ENCODE measurements at places on chromosomes 6 and 20.

DNA sequence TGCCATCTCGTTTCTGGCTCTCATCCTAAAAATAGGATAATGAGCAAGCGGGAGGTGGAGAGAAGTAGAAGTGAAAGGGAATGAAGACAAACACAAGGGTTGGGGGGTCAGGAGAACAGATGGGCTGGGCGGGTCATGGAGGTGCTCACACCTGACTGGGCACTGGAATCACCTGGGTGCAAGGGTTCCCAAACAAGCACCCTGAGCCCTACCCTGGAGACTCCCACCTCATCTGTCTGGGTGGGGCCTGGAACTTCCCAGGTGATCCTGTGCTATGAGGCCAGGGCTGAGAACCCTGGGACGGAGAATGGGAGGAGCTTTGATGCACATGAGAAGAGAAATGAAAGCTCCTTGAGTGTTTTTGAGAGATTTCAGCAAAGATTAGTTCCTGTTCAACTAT lies 223.6 kb downstream of the ANKRD60 start:
- no peak for DNase-seq

- DNase-seq: no peak
Observed at GRCh38 chr20:63456429-63457284, 15.8 kb downstream of the KCNQ2 start.

DNA sequence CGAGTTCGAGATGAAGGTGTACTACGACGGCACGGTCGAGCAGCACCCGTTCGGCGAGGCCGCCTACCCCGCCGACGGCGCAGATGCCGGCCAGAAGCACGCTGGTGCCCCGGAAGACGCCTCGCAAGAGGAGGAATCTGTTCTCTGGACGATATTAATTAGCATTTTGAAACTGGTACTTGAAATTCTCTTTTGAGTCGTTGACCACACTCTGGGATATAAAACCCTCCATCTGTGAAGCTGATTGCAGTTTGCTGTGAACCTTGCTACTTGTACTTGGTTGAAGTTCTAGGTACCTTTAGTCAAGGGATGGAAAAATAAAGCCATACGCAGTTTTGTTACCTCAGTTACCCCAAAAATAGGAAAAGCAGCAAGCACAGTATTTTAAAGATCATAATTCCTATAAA lies 917 bp downstream of the C6orf120 start:
- DNase-seq: no peak

DNA sequence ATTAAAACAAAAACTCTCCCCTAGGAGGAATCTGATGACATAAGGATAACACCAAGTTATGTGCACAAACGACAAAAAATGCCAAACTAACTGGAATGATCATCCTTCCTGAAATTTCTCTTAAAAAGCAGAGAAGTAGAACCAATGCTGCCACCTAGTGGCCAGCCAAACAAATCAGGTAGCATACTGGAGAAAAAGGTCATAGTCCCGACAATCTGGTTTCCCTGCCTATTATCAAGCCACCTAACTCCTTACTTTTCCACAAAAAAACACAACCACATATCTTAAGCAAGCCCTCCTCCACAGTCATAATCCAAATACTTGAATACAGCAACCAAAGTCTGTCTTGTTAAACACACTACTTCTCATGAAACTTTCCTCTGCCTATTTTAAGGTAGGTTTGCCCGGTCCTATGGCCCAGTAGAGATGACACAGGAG lies 5.3 kb downstream of the OARD1 start:
- DNase-seq: peak; percentile 87

DNA sequence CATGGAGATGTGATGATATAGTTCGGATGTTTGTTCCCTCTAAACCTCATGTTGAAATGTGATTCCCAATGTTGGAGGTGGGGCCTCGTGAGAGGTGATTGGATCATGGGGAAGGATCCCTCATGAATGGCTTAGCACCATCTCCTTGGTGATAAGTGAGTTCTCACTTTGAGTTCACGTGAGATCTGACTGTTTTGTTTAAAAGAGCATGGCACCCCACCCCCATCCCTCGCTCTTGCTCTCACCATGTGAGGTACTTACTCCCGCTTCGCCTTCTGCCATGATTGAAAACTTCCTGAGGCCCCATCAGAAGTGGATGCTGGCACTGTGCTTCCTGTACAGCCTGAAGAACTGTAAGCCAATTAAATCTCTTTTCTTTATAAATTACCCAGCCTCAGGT lies 10.9 kb downstream of the SLC32A1 start:
- no peak for DNase-seq

DNA sequence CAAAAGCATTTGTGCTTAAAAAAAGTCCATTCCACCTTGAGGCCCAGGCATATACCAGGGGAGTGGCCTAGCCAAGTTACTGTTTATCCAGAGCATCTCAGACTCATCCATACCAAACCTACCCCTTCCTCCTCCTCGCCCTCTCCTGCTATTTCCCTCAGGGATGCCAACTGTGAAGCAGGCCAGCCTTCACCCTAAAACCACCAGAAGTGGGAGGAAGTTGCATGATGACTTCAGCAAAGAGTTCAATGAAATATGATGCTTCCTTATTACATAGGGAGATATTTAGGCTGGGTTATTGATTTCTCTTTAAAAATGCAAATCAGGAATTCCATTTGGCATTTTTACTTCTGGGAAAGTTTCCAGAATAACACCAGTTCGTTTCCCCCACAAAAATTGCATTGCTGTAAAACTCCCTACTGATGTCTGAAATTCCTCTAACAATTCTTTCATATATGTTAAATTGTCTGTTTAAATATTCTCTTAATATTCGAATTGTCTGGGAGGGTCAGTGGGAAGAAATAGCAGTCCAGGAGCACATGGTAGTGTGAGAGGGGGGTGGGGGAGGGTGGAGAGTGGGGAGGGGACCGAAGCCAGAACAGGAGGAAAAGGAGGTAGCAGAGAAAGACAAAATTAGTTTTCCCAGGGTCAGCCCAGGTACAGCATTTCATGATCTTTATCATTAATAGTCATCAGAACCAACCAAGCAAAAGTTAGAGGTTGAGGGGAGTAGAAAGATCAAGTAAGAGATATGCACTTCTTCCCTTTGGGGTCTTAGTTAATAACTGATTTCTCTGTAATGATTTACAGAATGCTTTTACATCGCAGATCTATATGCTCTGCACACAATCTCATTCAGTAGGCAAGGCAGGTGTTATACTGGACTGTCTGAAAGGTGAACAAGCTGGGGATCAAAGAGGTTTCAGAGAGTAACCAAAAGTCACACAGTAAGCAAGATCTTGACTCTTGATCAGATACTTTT lies 1.7 kb upstream of the TCP11 start:
- peak; percentile 52 for DNase-seq

DNA sequence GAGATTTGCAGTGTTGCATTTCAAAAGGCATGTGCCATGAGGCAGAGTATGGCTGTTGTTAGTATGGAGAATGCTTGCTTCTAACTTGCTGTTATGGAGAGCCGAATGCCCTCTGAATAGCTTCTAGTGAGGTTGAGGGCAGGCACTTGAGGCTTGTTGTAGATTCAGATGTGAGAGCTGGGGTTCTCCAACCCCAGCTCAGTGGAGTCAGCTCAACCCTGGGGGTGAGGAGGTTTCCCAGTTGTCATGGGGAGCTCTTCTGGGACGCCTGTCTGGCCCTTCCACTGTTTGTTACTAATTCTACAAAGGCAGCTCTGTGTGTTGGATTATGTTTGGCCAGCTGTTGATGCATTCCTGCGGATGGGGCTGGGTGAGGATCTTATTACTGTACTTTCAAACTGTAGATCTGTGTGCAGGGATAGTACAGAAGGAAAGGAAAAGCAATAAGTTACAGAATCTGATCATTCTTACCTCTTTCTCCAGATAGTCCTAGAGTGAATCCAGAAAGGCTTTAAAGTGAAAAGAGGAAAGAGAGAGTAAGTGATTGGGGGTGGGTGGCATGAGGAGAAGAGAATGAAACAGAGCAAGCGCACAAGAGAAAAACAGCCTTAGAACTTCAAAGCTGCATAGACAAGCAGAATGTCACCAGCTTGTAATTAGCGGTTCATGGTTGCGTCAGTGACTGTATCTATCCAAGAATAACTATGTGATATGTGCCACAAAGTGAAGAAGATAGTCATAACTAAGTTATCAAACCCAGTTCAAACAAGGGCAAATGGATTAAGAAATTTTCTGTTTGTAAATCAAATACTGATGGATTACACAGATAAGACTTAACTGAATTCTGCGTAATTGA lies 148.7 kb downstream of the PRL start:
- peak; percentile 75 for DNase-seq

- no peak for DNase-seq
Observed at GRCh38 chr20:36654506-36654905, 8.5 kb upstream of the SLA2 start.

- DNase-seq: peak; percentile 9
Observed at GRCh38 chr20:5621305-5621704, 128.9 kb upstream of the SHLD1 start.

- no peak for DNase-seq
Observed at GRCh38 chr20:40188319-40188718, 500.7 kb downstream of the MAFB start.

DNA sequence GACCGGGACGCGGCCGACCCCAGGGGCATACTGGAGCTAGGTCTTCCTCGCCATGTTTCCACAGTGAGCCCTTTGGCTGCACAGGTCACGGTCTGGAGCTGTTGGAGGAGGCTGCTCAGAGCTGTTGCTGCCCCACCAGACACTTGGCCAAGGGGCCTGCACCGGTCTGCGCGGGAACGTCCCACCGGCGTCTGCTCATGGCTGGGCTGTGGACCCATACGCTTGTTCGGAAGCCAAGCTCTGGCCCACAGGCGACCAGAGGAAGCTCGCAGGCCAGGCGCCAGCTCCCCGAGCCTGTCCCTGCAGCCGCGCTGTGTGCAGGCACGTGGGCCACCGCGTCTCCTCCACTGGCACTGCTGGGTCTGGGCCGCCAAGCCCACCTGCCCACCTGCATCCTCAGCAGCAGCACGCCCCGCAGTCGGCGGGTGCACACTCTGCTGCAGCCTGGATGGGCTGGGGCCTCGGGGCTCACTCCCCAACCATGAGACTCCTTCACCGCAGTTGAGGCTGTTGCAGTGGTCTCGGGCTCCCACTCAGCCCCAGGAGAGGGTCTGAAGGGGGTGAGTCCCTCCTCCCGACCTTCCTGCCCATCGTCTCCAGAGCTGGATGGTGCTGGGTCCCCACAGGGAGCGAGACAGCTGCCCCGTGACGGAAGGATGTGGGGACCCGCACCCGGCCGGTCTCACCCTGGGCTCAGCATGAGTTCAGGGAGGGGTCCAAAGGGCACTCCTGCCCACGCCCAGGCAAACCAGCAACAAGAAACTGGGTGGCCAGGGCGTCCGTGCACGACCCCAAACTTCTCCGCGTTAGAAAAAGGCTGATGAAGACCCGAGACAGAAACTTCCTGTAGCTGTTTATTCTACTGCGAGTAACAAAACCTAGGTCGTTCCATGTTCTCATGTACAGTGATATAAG lies 15.5 kb upstream of the TCFL5 start:
- DNase-seq: peak; percentile 57

GRCh38 chr6:73878403-73878802 lies 182.4 kb downstream of the CD109 start:
- peak; percentile 61 for DNase-seq

GRCh38 chr20:4763261-4763660 lies 41.6 kb downstream of the PRND start:
- DNase-seq: no peak

DNA sequence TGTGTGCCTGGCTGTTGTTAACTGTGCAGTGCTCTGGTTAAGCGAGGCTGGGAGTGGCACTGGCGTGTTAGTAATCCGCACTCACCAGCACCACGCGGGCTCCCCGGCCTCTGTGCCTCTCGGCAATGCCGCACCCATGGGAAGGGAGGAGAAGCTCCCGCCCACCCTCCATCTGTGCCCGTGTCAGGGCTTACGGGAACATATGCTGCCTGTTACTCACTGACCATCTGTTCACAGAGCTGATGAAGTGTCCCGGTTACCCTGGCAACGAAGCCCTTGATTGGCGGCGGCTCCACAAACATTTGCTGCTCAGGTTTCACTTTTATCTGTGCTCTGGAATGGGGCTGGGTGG lies 114.7 kb downstream of the PSMB1 start:
- DNase-seq: peak; percentile 98

DNA sequence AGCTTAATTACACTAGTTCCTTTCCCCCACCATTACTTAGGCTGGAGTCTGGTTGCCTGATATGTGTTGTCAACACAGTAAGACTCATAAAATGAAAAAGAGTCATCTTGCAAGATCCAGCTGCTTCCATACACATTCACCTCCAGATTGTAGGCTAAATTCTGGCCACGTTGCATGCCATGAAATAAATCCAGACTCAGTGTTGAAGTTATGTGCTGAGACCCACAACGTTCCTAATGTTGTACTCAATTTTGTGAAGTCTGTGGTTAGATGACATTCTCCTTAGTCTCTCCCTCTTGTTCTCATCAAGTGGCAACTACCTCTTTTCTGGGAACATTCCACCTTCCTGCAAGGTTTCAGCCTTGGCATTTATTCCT lies 212.3 kb downstream of the LMBRD1 start:
- peak; percentile 56 for DNase-seq

DNA sequence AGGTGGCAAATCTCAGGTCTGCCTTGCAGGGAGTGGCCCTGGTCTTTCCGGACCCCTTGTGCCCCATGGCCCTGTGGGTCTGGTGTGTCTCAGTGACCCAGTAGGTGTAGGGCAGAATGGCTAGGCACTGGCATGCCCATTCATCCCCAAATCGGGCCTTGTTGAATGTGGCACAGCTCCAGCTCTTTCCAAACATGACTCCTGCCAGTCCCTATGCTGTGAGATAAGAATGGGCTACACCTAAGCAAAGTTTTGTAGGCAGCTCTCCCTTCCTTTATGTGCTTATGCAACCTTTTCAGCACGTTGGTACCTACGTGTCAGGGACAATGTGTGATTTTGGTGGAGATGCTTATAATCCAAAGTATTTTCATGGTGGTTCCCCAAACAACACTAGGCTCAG lies 33.9 kb downstream of the FOXO3 start:
- no peak for DNase-seq

GRCh38 chr6:146781836-146782235 lies 183.1 kb downstream of the ADGB start:
- peak; percentile 36 for DNase-seq

DNA sequence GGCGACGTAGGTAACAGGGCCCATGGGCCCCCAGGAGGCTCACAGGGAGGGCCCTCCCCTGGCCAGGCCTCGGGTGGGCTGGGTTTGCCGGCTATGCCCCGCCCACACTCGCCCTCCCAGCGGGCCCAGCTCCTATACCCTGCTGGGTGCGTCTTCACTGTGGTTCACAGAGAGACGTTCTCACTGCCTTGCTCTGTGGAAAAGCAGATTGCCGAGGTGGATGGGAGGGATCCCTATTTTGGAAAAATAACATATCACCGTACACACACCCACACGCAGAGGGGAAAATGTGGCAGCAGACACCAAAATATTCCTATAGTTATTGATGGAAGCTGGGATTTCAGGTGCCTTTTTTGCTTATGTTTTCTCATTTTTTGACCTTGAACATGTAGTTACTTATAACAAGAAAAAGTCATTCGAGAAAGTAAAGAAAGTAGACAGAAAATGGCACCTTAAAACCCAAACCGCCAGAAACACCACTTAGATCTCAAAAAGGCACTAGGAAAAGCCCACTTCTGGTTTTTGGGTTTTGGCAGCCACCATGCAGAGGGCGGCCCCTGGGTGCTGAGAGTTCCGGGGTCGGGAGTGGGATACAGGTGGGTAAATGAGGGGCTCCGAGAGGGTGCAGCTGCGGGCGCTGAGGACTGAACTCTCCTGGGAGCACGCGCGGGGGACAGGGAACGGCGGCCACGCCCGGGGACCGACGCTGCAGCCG lies 49.4 kb downstream of the TMEM242 start:
- no peak for DNase-seq

GRCh38 chr20:48626938-48627736 lies 200.7 kb downstream of the PREX1 start:
- DNase-seq: no peak

- no peak for DNase-seq
Observed at GRCh38 chr20:57544838-57545564, 15.9 kb upstream of the PCK1 start.

GRCh38 chr20:18087054-18087453 lies 29.3 kb upstream of the OVOL2 start:
- no peak for DNase-seq

Data from AG10803 (cell line).